D721Med (cell line): ENCODE measurements at places on chromosomes 12 and 14.

DNA sequence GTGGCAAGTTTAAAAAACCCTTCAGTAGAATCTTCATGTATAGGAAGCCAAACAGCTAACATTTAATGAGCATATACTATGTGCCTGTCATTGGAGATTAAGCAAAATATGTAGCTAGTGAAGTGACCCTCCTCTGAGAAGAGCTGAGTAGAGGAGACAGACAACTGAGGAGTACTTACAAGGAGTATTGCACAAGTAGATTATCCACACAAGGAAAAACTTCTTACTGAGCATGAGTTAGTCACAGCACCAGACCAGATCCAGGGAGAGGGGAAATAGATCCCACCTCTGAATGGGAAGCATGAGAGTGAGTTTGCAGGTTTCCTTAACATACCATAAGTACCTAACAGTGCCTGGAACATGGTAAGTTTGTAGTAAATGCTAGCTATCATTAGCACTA, 33.0 kb downstream of the FRMD6 start:
- DNase-seq: no peak

DNA sequence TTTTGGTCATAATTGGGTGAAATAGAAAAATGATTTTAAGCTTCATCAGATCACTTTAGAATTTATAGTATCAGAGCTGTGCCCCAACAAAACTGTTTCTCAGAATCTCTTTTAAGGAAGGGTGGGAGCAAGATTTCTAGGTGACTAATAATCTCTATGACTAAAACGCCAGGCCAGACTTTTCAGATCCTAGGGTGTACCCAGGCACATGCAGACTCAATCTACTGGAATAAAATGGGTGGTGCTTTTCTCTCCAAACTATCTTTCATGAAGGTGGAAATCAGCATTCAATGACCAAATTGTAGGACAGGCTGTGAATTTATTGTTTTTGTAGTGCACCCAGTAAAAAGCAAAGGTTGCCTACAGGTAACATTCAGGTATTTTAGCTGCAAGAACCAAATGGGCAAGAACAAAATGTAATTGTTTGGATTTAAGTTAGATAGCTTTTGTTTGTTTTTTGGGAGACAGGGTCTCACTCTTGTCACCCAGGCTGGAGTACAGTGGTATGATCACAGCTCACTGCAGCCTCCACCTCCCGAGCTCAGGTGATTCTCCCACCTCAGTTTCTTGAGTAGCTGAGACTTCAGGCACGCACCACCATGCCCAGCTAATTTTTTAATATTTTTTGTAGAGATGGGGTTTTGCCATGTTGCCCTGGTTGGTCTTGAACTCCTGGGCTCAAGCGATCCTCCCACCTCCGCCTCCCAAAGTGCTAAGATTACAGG, 49.5 kb downstream of the PPP2R5C start:
- DNase-seq: no peak

- no peak for DNase-seq
These were observed 8.9 kb downstream of the CALM1 start for GRCh38 chr14:90405755-90406154.

- no peak for DNase-seq
These were observed 6.8 kb upstream of the SLC24A4 start for GRCh38 chr14:92316176-92316575.

GRCh38 chr12:53105712-53106439, 2.6 kb downstream of the SOAT2 start:
- no peak for DNase-seq

- no peak for DNase-seq
These were observed 38.8 kb downstream of the SLC15A5 start for GRCh38 chr12:16238661-16239060.
